CD4-positive, alpha-beta T cell treated with Interleukin-17A for 4 hours (primary cell): ENCODE measurements at places on chromosomes 6 and 20.

- no peak for DNase-seq
These were observed 14.5 kb downstream of the TFAP2A start for GRCh38 chr6:10400330-10400729.

- no peak for DNase-seq
These were observed 48.9 kb downstream of the PHF20 start for GRCh38 chr20:35820715-35821114.

DNA sequence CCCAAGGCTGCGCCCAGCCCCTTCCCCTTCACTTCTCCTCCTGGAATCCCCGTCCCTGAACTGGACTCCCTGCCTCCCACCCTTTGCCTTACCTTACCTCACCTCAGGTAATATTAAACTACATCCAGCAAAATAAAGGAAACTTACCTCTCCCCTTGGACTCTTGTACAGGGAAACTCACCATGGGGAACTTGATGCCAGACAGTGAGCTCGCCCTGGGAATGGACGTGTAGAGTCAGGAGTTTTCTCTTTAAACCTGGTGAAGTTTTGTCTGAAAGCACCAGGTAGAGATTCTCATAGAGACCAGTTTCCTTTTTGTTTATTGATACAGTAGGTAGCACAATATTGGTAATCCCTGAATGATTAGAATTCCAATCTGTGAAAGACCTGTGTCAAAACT lies 544 bp upstream of the HLA-C start:
- DNase-seq: peak; percentile 42

DNA sequence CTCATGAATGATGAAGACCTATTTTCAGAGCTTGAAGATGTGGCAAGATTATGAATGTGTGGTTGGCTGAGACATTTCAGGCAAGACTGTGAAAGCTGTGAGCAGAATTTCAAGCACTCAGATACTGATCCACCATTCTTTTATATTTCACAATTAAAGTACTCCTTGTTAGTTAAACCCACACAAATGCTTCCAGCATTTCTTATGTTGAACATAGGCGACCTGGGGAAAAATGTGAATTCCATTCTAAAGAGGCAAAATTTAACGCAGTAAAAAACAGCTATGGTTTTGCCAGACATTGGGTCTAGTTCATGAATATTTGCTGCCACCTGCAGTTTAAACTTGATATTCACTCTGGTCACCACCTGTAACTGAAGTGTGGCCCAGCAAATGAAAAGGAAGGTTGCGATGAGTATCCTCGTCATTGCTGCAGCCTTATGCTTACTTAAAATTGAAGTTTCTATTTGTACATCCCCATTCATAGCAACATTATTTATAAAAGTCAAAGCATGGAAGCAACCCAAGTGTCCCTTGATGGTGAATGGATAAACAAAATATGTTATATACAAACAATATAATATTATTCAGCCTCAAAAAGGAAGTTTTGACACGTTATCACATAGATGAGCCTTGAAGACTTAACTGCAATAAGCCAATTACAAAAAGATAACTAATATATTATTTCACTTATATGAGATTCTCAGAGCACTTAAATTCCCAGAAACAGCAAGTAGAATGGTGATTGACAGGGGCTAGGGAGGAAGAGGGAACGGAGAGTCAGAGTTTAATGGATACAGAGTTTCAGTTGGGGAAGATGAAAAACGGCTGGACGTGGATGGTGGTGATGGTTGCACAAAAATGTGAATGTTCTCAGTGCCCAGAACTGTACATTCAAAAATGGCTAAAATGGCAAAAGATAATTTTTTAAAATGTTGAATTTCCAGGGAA lies 32.4 kb upstream of the FAM184A start:
- peak; percentile 62 for DNase-seq

DNA sequence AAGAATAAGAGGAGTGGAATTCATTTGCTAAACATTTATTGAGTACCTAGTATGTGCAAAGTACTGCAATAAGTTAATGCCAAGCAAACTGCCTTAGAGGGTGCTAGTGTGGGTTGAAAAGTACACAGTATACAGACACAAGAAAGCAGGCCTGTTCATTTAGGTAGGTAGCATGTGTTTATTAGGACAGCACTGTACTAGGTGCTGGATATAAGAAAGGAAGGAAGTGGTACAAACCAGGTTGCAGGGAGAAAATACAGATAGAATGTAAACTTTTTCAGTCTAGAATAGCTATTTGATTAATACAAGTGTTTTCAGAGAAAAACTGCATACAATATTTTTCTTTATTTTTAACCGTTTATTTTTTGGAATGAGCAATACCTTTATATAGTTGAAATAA lies 68.1 kb downstream of the PHF20 start:
- DNase-seq: no peak

GRCh38 chr6:139954463-139955071 lies 580.1 kb upstream of the CITED2 start:
- no peak for DNase-seq

- no peak for DNase-seq
These were observed 1.8 kb upstream of the CCN2 start for GRCh38 chr6:131952886-131953509.

GRCh38 chr6:31821301-31822035 lies 6.1 kb upstream of the HSPA1B start:
- DNase-seq: no peak

GRCh38 chr20:2899243-2899642 lies 26.0 kb downstream of the PTPRA start:
- DNase-seq: no peak

- no peak for DNase-seq
These were observed 721.4 kb downstream of the CBLN4 start for GRCh38 chr20:55283889-55284288.

- DNase-seq: no peak
These were observed 323.4 kb downstream of the BTBD3 start for GRCh38 chr20:12241065-12241464.

DNA sequence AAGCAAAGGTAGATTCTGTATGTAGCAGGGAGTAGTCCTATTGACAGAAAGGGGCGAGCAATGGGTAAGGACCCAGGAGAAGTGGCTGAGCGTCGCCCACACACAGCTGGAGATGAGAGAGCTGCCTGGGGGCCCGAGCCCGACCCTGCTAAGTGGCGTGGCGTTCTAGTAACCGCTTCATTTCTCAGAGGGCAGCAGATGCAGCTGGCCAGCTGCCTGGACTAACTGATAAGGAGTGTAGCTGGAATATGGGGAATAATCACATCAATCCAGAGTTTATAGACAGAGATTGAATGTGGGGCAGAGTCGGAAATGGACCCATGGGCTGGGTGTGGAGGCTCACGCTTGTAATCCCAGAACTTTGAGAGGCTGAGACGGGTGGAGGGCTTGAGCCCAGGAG lies 64.4 kb downstream of the EZR start:
- DNase-seq: no peak
